ENCODE measurements at places on chromosomes 11 and 22.

- DNase-seq: no peak
Measured at GRCh38 chr11:112241486-112241885, 15.3 kb downstream of the PTS start.

- peak; percentile 23 for DNase-seq
Measured at GRCh38 chr11:8207080-8208000, 38.5 kb upstream of the RIC3 start.

DNA sequence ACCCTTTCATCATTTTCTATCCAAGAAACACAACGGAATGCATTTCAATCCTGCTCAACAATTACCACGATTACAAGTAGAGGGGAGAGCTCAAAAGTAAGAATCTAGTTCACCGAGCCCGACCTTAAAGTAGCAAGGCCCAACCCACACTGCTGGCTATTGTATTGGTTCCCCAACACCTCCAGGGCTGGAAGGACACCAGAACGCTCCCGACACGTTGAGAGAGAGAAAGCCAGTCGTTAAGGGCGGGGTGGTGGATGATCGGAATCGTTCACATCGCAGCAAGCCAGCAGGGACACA, 690 bp downstream of the CKAP5 start:
- no peak for DNase-seq

- DNase-seq: no peak
Measured at GRCh38 chr11:122025757-122026156, 90.3 kb downstream of the BLID start.

DNA sequence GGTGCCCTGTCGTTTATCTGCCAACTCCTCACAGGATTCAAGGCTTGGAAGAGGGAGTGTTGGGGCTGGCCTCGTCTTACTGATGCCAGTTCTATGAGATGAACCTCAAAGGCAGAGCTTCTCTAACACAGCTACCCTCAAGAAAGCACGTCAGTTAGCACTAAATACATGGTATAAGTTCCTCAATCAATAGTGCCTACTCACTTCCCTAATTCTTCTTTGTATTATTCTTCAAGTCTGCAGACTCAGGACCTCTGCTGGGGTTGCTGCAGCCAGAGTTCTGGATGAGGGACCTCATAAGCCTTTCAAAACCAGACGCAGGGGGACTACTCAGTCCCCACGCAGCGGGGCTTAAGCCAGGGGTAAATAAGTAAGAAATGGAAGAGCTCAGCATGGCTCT, 118.3 kb downstream of the VPREB1 start:
- DNase-seq: no peak
